Colonic mucosa (tissue), 4 donors: ENCODE measurements at places on chromosomes 1 and 21. TPM values are rescaled to one million over a fixed set of nuclear protein-coding genes. Genes with fewer than 3 reads are reported as not detected.

The CDK18 gene
- total RNA-seq, result 46.0 TPM

The PLPPR4 gene
- total RNA-seq, result 0.12 TPM

The MPL gene
- total RNA-seq, result not detected

- DNase-seq, result no peak
These were observed 65.5 kb downstream of the EPHB2 start for GRCh38 chr1:22776035-22776613.

GRCh38 chr1:58446368-58446767 is 100.2 kb downstream of the OMA1 start:
- no peak for DNase-seq

The CD52 gene
- total RNA-seq, result 13.1 TPM

GRCh38 chr1:224433701-224434672 is 610 bp downstream of the WDR26 start:
- DNase-seq, result peak; percentile 47
